Iris pigment epithelial cell (primary cell): ENCODE measurements at places on chromosomes 7 and 10.

DNA sequence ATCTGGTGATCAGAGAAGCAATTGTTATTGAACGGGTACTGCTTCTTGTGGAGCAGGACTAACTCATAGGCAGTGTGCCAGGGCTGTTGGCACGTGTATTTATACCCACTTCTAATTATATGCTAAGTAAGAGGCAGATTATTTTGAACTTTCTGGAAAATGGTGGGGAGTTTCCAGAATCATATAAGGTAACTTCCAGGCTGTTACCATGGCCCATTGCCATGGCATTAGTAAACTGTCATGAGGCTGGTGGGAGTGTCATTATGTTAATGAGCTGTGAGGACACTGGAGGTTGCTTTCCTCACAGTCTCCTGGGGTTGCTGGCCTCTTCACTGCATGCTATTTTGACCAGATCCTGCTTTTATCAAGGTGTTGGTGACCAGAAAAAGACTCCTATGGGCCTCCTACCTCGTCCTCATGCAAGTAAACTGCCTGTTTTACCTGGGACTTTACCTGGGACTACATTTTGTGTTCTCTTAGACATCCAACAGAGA, 122.6 kb downstream of the KCND2 start:
- DNase-seq, result no peak

- DNase-seq, result peak; percentile 13
Measured at GRCh38 chr10:5014936-5015335, 11.3 kb upstream of the AKR1C2 start.

DNA sequence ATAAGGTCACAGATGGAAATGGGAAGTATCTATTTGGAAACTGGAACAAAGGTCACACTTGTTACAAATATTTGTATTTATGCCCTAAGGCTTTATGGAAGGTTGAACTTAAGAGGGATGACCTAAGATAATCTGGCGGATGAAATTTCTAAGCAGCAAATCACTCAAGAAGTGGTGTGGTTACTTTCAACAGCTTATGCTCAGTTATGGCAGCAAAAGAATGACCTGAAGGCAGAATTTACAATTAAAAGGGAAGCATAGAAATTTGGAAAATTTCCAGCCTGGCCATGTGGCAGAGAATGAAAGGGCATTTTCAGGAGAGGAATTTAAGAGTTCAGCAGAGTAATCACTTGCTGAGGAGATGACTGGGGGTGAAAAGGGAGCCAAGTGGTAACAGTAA, 95.8 kb upstream of the TNS3 start:
- DNase-seq, result peak; percentile 29

DNA sequence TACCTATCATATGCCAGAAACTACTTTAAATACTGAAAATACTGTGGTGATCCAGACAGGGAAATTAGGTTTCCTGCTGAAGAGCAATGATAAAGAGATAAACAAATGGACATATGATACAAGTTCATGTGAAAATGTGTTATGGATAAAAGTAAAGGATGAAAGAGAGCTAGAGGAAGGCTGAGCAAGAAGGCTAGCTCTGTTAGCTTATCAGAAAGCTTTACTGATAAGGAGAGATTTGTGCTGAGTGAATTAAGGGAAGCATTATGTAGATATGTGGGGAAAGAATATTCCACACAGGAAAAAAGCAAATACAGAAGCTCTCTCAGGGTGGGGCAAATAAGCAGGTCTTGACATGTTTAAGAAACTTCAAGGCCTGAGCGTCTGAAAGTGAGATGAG, 308.4 kb downstream of the HDAC9 start:
- DNase-seq, result no peak

GRCh38 chr7:5406957-5407945, 16.4 kb downstream of the TNRC18 start:
- DNase-seq, result peak; percentile 46

DNA sequence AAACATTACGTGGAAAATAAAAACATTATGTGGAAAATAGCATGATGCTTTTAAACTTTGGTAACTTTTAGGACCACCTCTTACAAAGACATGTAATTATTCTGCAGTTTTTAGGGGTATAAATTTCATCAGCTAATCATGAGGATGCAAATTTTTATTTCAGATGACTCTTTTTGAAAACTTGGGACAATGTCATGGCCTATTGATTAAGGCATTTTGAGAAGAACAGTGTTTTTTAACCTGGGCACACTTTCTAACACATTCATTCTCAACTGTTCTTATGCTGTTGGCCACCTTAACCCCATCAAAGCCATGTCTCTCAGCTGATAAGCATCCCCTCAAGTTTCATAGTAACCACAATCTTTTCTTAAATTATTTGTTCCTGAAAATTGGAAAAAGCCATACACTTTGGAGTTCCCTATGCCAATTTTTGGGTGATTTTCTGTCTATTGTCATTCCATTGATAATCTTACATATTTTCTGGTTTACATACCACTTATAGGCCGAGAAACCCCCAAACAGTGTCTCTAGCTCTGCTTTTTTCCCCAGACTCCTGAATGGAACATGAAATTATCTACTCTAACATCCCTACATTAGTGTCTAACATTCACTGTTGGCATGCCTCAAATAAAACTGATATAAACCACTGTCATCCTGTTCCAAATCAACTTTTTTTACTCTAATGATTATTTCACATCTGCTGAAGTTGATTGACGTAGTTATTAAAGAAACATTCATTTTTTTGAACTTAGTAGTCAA, 14.6 kb downstream of the AKR1C3 start:
- no peak for DNase-seq

DNA sequence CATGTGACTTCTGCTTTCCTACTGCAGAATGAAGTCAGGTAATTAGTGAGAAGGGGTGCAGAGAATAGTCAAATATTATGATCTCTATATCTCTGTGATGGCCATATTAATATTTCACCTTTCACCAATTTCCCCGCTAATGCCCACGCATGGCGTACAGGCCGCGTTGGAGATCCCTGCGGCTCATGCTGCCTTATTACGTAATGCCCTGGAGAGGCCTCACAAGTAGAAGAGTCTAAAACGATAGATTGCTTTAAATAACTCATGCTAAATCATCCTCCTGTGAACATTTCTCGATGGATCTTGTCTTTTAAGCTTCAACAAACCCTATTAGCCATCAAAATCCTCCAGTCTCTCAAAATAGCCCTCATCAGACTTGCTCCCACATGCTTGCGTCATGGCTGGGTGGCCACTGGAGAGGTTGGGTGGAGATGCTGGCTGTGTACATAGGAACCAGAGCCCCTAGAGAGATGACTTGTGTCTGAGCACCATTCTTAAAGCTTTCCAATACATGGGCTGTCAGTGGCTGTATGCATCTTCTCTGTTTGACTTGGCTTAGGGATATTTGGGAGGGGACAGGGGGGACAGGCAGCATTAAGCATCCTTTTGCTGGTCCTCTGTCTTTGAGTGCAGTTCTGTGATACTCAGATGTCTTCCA, 79.5 kb upstream of the INSYN2A start:
- DNase-seq, result no peak

DNA sequence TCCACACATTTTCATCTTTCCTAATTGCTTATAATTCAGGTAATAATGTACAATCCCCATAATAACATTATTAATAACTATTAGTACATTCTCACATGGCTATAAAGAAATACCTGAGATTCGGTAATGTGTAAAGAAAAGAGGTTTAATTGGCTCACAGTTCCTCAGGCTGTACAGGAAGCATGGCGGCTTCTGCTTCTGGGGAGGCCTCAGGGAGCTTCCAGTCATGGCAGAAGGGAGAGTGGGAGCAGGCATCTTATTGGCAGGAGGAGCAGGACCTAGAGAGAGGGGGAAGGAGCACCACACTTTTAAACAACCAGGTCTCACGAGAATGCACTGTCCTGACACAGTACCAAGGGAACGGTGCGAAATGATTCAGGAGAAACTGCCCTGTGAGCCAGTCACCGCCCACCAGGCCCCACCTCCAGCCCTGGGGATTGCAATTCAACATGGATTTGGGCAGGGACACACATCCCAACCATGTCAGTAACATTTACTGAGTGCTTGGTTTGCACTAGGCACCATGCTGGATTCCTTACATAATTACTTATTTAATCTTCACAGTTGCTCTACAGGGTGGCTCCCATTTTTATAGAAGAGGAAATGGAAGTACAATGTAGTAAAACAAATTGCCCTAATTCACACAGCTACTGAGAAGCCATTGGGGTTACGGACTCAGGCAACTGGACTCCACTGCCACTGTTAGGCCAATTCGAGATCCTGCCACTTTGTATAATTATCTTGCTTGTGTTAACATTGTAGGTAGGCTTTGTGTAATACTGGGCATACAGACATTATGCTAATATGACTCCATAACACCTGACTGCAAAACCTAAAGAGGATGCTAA, 8.7 kb upstream of the ESYT2 start:
- DNase-seq, result no peak

DNA sequence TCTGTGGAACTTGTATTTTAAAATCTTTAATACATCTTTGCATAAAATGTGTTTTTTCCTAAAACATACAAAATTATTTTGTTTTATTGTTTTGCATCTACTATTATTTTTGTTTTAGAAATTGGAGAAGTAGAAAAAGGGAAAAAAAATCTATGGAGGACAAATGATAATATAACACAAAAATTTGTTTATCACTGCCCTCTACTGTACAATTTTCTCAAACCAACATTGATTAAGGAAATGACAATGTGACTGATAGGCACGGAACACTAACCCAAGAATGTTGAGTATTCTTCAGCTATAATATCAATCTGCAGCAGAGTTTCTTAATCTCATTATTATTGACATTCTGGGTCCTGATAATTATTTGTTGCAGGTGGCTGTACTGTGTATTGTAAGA, 9.5 kb upstream of the ING3 start:
- no peak for DNase-seq

DNA sequence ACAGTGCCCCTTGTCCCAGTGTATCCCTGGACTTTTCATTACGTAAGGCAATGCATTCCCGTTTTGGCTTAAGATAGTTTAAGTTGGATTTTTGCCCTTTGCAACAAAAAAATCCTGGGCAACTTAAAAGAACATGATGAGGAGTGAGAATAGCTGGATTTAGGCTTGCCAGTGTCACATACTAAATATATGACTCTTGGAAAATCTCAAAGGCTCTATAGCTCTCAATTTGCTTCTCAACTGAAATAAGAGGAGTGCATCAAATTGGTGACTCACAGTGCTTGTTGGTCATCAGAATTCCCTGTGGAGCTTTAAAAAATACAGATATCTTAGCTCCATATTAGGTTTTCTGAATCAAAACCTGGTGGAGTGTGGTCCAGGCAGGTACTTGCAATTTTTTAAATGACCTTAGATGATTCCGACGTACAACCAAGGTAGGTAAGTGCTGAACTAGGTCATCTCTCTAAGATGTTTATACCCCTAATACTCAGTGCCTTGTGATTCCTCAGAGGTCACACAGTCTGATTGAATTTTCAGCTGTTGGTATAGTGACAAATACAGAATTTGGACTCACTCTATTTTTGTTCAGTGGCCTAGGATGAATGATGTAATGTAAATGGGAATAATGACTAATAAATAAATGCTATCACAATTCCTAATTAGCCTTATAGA, 33.9 kb upstream of the ORC5 start:
- DNase-seq, result no peak

DNA sequence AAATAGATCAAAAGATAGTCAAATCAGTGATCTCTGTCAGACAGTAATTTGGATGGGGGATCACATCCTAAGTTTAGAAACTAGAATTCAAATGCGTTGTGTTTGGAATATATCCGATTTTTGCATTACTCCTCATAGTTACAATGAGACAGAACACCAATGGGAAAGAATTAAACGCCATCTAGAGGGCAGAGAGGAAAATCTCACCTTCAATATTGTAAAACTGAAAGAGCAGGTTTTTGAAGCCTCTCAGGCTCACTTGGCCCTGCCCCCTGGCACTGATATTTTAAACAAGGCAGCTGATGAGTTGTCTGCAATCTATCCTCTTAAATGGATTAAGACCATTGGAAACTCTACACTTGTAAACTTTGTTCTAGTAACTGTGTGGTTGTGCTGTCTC, 17.7 kb downstream of the FRG2B start:
- DNase-seq, result peak; percentile 12

- DNase-seq, result no peak
Measured at GRCh38 chr7:12970626-12971025, 283.2 kb downstream of the ARL4A start.

- DNase-seq, result no peak
Measured at GRCh38 chr7:89760690-89761089, 393.6 kb upstream of the STEAP1 start.

DNA sequence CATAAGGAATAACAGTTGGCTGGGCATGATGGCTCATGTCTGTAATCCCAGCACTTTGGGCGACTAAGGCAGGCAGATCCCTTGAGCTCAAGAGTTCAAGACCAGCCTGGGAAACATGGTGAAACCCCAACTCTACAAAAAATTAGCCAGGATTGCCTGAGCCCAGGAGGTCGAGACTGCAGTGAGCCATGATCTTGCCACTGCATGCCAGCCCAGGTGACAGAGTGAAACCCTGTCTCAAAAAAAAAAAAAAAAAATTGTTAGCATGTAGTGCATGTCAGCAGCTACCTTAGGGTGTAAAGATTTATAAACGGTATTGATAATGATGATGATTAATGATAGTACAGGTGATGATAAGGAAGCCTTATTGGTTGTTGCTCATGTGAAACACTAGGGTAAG, 331.2 kb upstream of the FZD1 start:
- no peak for DNase-seq

GRCh38 chr10:132804785-132805426, 19.0 kb upstream of the NKX6-2 start:
- DNase-seq, result no peak

DNA sequence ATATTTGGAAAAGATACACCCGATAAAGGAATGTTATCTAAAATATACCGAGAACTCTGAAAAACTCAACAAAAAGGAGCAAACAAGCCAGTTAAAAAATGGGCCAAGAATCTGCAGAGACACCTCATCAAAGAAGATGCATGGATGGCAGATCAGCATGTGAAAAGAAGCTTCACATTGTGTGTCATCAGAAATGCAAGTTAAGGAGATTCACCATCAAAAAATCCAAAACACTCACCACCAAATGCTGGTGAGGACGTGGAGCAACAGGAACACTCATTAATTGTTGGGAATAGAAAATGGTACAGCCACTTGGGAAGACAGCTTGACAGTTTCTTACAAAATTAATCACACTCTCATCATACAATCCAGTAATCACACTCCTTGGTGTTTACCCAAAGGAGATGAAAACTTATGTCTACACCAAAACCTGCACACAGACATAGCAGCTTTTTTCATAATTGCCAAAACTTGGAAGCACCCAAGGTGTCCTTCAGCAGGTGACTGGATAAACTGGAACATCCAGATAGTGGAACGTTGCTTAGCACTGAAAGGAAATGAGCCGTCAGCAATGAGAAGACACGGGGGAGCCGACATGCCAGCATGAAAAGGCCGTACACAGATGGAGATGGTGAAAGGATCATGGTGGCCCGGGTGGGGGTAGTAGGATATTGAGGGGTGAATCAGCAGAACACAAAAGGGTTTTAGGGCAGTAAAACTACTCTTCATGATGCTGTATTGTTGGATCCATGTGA, 27.9 kb upstream of the PWWP2B start:
- peak; percentile 20 for DNase-seq

GRCh38 chr10:100878291-100878910, 34.4 kb upstream of the SLF2 start:
- DNase-seq, result peak; percentile 72
